Activated CD8-positive, alpha-beta T cell treated with anti-CD3 and anti-CD28 coated beads, Interleukin-2, amount 10 ng/mL, durations not matched to agents 7 days and 5 days (primary cell): ENCODE measurements at places on chromosomes 1 and 21. TPM values are rescaled to one million over a fixed set of nuclear protein-coding genes. Genes with fewer than 3 reads are reported as not detected.

TLR5 gene
- total RNA-seq = 0.32 TPM

DNA sequence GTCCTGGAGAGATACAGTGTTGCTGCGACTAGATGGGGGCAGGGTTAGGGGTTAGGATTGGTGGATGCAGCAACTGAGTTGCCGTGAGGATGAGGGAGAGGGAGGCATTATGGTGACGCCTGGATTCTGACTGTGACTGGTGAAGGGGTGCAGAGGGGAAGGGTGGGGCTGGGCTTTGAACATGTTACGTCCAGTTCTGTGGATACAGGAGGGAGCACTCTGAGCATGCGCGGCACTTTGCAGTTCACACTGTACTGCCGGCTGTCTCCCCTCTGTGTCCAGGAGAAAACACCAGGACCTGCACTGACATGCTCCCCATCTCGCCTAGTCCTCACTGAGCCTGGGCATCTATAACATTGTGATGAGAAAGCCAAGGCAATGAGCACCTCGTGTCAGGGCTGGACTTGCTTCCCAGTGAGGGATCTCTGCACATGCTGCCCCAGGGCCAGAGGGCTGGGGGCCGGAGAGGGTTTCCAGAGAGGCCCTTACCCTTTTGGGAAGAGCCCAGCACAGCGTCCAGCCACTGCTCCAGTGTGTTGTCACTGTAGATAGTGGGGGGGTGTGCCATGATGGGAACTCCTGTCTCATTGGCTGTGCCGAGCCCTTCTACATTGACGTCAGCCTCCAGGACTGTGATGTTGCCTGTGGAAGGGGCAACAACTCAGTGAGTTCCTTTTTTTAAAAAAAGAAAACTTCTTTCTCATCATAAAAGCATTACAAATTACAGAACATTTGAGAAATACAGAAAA, 7.6 kb downstream of the FAM151A start:
- no peak for DNase-seq

DNA sequence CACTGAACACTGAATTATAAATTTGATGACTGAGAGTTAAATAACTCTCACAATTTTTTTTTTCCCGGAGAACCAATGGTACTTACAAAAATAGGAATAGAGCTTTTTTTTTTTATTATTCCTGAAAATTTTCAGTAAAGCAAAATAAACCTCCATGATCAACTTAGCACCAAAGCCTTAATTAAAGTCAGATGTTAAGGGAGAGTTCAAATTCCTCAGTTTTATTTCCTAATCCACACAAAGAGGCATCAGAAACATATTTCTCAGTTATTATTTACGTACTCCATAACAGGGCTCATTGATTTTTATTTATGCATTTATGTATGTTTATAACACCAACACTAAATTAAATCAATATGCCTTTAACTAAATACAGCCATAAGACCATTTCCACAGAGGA, 55.5 kb downstream of the PLPPR5 start:
- no peak for DNase-seq

- DNase-seq = no peak
These were observed 2.3 kb upstream of the TCP10L start for GRCh38 chr21:32587651-32588050.

DNA sequence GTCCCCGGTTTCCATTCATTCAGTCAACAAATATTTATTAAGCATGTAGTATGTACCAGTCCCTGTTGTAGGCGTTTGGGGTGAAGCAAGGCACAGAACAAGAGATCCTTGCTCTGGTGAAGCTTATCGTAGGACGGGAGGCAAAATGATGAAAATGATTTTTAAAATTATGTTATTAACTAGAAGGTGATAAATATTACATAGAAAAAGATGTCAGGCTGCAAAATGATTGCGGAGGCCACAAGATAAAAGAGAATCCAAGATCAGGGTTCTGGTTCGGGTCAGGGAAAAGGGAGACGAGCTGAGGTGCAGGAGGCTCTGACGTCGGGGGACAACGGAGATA, 602 bp upstream of the CGN start:
- no peak for DNase-seq

DNA sequence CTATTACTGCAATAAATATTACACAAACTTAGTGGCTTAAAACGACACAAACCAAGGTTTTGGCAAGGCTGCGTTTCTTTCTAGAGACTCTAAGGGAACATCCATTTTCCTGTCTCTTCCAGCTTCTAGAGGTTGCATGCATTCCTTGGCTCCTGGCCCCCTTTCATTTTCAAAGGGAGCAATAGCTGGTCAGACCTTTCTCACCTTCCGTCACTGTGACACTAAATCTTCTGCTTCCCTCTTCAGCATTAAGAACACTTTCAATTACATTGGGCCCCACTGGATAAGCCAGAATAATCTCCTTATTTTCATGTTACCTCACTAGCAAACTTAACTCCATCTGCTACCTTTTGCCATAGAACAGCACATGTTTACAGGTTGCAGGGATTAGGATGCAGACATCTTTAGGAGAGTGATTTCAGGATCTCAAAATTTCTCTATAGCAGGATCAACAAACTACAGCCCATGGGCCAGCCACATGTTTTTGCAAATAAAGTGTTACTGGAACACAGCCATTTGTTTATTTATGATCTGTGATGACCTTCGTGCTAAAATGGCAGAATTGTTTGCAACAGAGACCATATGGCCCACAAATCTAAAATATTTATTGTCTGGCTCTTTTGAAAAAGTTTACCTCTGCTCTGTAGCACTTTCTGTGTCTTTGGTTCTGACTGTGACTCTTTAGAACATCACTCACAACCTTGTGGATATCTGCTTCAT, 221.5 kb upstream of the SGIP1 start:
- no peak for DNase-seq

- DNase-seq = peak; percentile 33
These were observed 11.5 kb upstream of the KCNAB2 start for GRCh38 chr1:6033986-6034749.
